ENCODE measurements at places on chromosomes 5 and 9. TPM values are rescaled to one million over a fixed set of nuclear protein-coding genes. Genes with fewer than 3 reads are reported as not detected.

DNA sequence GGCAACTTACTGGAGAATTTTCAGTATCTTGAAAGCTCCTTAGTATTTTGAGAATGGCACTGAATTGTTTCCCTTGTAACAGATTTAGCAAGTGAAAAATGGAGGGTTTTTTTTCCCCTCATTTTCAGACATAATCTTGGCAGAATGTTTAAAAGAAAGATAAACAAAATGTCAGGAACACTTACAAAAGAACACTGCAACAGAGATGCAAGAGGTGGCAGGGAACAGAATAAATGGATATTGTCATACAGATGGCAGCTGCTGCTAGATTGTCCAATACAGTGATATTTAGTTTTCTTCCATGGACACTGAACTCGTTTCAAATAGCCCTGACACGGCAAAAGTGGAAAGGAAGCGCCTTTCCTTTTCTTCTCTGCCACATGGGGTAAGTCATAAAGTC, 76.9 kb upstream of the ZNF608 start:
- DNase-seq, result no peak

DNA sequence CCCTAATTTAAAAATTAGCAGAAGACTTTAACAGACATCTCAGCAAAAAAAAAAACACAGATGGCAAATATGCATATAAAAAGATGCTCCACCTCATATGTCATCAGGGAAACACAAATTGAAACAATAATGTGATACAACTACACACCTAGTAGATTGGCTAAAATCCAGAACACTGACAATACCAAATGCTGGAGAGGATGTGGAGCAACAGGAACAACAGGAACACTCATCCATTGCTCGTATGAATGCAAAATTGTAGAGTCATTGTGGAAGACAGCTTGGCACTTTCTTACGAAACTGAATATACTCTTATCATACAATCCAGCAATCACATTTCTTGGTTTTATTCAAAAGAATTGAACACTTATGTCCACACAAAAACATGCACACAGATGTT, 22.1 kb downstream of the MCIDAS start:
- DNase-seq, result no peak

DNA sequence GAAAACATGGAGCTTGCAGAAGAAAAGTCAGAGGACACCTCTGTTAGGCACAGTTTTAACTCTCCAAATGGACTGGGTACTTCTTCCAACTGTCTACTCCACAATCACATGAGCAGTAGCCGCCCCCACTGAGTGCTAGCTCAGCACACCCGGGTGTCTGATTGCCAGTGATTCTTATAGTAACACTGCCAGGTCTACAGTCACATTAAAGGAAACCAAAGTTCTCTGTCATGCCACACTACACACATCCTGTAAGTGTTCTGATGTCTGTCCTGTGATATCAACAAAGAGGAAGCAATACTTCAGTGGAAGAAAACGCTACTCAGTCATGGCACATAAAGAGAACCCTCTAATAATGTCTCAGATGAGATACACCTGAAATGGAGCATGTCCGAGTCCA, at the start of gene HAVCR2:
HAVCR2 (minus strand) TSS at position 69 of the 400 bp plus-strand sequence; CDS start at position 8, 61 bp downstream.
- peak; percentile 89 for DNase-seq

The MARVELD2 gene
- polyA plus RNA-seq, result 0.94 TPM

GRCh38 chr5:174852143-174852542, 127.8 kb downstream of the MSX2 start:
- DNase-seq, result no peak

The PCDHB16 gene
- not detected for polyA plus RNA-seq

- DNase-seq, result no peak
Measured at GRCh38 chr9:100436571-100436970, 9.6 kb downstream of the MSANTD3 start.

DNA sequence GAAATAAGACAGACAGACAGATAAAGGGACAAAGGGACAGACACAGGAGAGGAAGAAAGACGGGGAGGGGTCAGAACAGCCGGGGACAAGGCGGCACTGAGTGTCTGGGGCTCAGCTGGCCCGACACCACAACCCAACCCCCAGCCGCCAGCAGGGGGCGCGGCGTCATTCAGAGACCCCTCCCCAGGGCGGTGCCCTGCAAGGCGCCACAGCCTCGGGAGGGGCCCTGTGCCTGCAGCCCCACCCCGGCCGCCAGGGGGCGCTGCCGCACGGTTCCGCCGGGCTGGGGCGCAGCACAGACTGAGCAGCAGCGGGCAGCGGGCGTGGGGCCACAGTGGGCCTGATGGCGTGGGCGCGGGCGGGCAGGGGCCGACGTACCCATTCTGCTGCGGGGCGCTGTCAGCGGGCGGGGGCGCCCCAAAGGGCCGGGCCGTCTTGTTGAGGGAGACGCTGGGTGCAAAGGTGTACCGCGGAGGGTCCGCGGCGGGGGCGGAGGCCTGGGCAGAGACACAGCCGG, 5.9 kb downstream of the PDLIM7 start:
- no peak for DNase-seq

DNA sequence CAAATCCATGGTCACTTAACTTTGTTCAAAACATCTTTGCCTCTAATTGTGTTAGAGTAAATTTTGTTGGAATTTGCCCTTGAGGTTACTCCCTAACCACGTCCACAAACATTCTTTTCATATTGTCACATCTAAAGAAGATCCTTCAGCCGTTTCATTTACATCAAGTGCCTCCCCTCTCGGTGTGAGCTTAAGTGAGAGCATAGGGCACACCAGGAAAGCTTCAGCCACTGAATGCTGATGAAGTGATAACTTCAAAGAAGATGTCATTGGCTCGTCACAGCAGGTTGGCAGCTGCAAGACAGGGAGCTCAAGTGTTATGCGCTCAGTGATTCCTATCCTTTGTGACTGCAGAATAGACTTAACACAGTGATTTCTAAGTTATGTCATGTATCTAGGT, 49.6 kb upstream of the ADAMTS19 start:
- no peak for DNase-seq

DNA sequence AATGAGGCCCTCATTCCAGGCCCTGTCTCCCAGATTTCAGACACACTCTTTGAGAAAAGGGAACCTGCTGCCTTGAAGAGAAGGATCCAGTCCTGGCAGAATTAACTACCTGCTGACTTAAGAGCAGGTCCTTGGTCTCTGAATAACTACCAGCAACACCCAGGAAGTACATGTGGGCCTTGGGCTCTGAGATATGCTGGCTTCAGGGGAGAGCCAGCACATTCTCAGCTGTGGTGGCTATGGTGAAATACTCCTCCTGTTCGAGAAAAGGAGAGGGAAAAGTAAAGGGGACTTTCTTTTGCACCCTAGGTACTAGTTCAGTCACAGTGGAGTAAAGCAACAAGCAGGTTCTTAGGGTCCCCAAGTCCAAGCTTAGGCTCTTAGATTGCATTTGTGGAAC, 120.0 kb downstream of the HMHB1 start:
- DNase-seq, result no peak

The MCCC2 gene
- polyA plus RNA-seq, result 28.1 TPM

GRCh38 chr5:134465816-134466240, 54.1 kb upstream of the CDKN2AIPNL start:
- DNase-seq, result peak; percentile 37

GRCh38 chr9:33081128-33081851, 4.8 kb upstream of the SMU1 start:
- peak; percentile 40 for DNase-seq

The NTNG2 gene
- polyA plus RNA-seq, result 1.00 TPM

GRCh38 chr5:130868186-130868840, 296.7 kb downstream of the HINT1 start:
- DNase-seq, result no peak

- no peak for DNase-seq
Measured at GRCh38 chr9:81497091-81497490, 192.3 kb downstream of the TLE1 start.

GRCh38 chr9:98101416-98101815, 17.6 kb downstream of the TRIM14 start:
- DNase-seq, result no peak

The TMEM215 gene
- not detected for polyA plus RNA-seq

DNA sequence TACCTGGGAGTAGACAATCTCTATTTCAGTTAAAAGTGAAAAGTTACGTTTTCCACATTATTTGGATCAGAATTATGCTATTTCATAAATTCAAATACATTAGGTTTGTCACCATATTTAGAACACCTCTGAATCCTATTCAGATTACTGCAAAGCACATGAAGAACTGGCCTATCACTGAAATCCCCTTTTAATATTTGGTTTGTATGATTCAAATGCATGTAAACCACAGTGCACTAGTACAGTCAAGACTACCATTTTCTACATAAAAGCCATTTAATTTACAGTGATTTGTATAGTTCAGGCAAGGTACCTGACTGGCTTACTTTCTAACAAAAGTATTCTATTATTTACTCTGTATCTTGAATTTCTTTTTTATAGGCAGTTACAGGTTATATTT, 212.5 kb downstream of the MEF2C start:
- no peak for DNase-seq

DNA sequence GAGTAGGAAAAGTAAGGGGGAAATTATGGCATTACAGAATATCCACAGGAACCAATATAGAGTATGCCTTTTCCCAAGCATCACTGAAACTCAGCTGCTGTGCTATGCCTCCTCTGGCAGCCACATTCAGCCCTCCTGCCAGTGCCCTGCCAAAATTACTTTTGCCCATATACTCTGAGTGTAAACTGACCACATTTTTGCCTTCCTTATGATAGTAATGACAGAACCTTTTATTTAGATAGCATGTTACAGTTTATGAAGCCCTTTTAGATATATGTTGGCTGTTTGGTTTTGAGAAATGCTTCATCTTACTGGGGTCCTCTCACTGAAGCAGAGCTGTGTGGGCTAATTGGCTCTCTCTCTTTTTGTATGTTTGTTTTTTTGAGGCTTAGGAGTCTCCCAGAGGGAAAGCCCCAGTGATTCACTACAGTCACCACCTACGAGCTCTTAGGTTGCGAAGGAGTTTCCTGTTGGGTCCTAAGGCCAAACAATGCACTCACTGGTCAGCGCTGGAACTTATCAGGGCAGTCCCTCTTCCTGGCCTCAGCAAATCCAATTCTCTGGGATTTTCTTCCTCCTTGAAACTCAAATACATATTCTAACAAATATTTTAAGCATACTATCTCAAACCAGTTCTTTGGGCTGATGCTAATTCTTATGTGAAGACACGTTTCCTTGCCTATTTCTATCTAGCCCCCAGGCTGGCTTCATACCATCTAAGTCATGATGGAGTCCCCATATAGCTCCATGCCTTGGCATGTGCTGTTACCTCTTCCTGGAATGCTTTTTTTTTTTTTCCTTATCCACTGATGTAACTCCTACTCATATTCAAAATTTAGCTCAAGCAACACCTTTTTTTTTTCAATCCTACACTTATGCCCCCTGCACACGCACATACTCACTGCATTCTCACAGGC, 3.7 kb downstream of the PHF24 start:
- DNase-seq, result no peak

The IL13 gene
- not detected for polyA plus RNA-seq

- no peak for DNase-seq
Measured at GRCh38 chr5:77319117-77319804, 108.8 kb downstream of the PDE8B start.

The PTPA gene
- 12.9 TPM for polyA plus RNA-seq

DNA sequence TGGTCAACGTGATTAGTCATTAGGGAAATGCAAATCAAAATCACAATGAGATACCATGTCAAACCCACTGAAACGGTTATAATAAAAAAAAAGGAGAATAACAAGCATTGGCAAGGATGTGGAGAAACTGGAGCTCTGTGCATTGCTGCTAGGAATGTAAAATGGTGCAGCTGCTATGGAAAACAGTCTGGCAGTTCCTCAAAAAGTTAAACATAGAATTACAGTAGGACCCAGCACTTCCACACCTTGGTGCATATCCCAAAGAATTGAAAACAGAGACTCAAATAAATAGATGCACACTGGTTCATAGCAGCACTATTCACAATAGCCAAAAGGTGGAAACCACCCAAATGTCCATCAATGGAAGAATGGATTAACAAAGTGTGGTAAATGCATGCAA, 201.5 kb upstream of the TUT7 start:
- no peak for DNase-seq

DNA sequence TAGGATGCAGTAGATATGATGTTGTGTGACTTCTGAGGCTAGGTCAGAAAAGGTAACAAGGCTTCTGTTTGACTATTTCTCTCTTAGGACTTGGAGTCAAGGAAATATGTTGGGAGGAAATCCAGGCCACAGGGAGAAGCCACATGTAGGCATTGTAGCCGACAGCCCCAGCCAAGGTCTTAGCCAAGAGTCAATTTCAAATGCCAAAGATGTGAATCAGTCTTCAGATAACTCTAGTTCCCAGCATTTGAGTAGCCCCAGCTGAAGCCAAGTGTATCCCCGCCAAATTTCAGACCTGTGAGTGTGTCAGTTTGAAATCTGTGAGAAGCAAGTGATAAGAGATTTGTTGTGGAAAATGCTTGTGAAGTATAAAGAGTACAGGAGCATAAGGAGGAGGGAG, 38.1 kb upstream of the ISL1 start:
- no peak for DNase-seq

The HRH2 gene
- polyA plus RNA-seq, result 2.1 TPM

GRCh38 chr5:58012102-58012501, 447.8 kb downstream of the PLK2 start:
- no peak for DNase-seq

The RFK gene
- polyA plus RNA-seq, result 31.3 TPM

The SLC34A3 gene
- polyA plus RNA-seq, result not detected

GRCh38 chr5:166509085-166509484, 1782.4 kb upstream of the WWC1 start:
- DNase-seq, result no peak

The PLEKHG4B gene
- polyA plus RNA-seq, result not detected

The F2RL1 gene
- polyA plus RNA-seq, result 9.9 TPM

GRCh38 chr5:16477541-16477940, 11.9 kb upstream of the ZNF622 start:
- DNase-seq, result no peak

DNA sequence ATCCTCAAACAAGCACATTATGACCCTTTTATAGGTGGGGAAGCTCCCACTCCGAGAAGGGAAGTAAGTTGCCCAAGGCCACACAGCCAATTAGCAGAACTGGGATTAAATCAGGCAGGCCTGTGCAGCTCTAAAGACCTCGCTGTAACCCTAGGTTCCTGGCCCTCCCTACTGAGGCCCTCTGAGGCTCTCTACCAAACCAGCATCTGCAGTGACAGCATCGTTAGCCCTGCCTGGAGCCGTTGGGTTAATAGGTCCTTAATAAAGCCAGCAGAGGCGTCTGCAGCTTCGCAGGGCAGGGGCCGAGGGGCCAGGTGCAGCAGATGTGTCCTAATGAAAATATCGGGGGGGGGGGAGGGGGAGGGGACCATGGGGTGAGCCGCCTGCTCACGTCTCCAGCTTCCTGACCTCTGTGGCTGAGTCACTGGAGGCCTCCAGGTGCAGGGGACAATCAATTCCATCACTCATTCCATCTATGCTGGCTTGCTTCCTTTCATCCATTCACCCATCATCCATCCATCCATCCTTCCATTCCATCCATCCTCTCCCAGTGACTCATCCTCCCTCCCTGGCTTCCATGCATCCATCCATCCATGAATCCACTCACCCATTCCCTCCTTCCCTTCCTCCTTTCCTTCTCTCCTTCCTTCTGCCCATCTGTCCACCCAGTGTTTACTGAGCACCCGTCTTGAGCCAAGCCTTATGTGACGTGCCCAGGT, 203.9 kb downstream of the C9orf50 start:
- no peak for DNase-seq

GRCh38 chr5:150305095-150305494, 2.4 kb upstream of the ARSI start:
- no peak for DNase-seq
